ENCODE measurements at places on chromosomes 5 and 9.
A peak's percentile ranks its signal among the peaks of the same experiment; 100 is the strongest.

GRCh38 chr5:10485142-10485795 is 43.6 kb downstream of the ROPN1L start:
- no peak for DNase-seq

- no peak for DNase-seq
Measured at GRCh38 chr5:149453618-149454415, 74.7 kb upstream of the IL17B start.

DNA sequence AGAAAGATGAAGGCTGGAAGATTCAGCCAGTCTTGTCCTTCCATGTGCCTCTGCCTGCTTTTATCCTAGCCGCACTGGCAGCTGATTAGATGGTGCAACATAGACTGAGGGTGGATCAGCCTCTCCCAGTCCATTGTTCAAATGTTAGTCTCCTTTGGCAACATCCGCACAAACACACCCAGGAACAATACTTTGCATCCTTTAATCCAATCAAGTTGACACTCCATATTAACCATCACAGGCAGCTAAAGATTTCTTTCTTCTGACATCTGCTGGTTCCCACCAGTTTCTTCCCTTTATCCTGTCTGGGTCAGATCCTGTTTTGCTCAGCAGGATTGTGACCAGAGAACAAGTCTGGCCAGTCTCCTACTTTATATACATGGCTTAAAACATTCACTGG is 276.5 kb upstream of the TYRP1 start:
- DNase-seq, result no peak

DNA sequence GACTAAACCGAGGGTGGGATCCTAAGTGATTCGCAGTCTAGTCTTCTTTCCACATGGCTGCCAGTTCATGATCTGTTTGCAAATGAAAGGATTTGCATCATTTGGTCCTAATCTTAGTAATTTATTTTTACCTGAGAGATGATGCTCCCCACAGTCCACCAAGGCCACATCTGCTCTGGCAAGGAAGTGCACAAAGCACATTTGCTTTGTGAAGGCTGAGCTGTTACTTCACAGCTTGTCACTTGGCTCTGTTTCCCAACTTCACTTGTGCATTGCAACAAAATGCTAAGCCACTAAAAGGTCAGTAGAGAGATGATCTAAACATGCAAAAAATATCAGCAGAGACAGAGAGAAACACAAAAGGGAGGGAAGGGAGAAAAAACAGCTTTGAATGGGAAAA is 128.5 kb upstream of the VLDLR start:
- no peak for DNase-seq

DNA sequence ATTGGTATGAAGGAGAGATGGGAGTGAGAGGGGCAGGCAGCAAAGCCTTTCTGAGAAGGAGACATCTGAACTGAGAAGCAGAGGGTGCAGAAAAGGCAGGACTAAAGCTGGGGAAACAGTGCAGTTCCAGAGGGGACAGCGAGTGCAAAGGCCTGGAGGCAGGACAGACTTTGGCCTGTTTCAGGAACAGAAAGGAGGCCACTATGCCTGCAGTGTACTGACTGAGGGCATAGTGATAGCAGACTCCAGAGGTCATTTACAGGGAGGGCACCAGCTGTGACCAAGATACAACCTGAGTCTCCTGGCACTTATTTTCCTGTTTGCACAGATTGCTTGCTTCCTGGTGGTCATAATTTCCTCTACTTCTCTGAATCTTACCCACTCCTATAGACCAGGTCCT is 29.6 kb downstream of the SPARC start:
- no peak for DNase-seq

DNA sequence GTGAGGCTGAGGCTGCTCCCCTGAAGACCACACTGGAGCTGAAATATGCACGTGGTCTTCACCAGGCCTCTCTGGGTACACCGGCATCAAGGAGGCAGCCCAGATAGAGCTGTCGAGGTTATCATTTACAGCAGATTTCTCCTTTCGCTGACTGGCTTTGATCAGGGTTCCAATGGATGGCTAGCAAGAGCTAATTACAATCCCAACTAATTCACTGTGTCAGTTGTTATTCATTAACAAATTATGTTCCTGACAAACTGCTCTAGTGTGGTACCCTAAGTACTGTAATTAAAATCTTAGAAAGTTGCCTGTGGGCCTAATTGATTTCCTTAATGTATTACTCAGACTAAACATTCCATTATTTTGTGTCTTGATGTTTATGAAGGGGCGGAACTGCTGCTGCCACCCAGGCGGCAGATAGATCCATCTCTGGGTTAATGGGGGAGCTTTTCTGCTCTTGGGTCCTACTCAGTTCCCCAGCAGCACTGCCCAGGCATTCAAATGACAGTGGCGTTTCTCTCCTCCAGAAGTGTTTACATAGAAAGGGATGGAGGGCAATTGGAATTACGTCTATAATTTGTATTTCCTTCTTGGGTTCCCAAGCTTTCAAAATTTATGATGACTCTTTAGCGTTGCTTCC is 71.7 kb upstream of the RAD23B start:
- no peak for DNase-seq

DNA sequence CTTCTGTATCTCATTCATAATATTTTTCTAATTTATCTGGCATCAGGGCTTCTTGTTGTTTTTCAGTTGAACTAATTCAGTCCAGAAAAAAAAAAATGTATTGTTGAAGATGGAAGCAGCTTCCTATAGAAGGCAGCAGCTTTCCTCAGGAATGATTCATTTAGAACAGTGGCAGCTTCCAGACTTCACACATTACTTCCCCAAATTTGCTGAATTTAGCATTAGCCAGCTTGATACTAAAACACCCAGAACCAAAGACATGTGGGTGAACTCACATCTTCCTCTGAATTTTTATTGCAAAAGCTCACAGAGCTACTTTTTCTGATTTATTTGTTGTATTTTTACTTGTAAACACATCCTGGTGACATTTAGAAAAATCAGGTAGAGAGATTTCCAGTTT is 53.8 kb downstream of the HCN1 start:
- no peak for DNase-seq

GRCh38 chr9:93058355-93059010 is at the start of gene SUSD3:
SUSD3 (plus strand) TSS chr9:93058701; CDS start chr9:93058743, 42 bp downstream.
- peak; percentile 23 for DNase-seq

DNA sequence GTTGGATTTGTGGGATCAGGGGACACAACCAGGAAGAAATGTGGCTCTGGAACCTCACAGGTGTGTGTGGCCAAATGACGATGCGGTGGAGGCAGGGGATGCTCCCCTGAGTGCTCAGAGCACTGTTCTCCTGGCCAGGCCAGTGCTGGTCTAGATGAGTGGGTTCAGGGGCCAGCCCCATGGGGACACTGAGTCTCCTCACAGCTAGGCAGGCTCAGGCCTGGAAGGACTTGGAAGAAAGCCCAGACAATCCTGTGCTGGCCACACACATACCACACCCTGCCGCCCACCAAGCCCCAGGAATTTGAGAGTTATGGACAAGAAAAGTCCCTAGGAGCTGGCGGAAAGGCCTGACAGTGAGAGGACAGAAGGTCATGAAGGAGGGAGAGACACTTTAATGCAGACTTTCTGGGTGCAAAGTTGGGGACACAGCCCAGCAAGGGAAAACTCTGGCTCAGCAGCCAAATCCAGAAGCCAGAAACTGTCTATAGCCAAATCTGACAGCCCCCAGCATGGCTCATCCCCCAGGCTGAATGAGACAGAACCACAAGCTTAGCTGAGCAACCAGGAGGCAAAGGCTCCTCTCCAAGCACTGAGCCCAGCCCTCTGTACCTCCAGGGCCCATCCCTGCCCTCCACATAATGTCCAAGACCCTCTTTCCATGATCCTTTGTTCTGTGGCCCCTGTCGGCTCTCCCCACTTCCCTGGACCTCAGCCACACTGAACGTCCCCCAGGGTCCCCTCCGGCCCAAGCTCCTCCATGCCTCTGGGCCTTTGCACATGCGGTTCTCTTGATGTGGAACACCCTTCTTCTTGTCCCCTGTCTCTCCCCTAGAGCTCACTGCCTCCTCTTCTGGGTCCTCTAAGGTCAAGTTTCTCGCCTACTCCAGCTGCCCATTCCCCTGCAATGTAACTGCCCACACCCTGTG is 22.4 kb downstream of the LHX6 start:
- DNase-seq, result no peak

- no peak for DNase-seq
Measured at GRCh38 chr5:171299228-171299627, 9.8 kb upstream of the TLX3 start.

- no peak for DNase-seq
Measured at GRCh38 chr5:8813180-8813579, 732.7 kb downstream of the SEMA5A start.

- DNase-seq, result no peak
Measured at GRCh38 chr9:92721548-92721947, 43.1 kb downstream of the BICD2 start.

DNA sequence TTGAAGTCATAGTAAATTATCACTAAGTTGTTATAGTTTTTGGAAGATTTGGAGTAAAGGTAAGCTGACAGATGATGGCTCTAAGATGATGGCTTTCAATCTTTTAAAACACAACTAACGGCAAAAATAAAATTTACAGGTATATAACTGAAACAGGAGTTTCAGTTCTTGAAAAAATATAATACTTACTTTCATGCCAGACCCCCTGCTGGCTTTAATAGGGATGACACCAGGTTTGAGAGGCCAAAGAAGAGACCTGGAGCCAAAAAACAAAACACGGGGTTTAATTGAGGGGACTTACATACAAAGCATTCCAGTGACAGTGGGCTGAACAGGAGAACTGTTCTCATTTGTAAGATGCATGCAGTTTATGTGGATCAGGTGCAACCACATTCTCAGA is 301.7 kb upstream of the PCSK5 start:
- no peak for DNase-seq

DNA sequence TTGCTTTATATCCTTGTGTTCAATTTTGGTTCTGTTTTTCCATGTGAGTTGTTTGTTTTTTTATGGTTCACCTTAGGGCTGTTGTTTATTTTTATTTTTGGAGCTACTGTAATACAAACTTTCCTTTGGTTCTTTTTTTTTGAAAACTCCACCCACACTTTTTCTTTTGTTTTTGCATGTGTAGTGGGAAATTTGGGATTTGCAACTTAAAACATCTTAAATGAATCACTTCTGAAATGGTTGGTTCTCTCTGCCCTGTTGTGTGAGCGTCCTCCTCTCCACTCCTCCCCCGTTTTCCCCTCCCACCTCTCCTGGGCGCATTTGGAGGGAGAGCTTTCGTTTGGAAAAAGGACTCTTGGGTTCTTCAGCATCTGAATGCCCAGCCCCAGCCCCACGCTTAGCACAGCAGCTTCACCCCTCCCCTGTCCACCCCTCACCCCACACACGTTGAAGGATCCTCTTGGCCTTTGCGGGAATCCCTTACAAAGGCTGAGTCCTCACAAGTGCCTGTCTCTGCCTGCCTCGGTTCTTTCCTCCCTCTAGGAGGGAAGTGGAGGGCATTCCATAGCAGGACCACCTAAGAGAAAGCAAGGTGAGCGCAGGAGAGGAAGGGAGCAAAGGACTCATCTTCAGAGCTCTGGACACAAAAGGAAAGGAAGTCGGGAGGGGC is 67.2 kb downstream of the DMRT1 start:
- DNase-seq, result no peak

DNA sequence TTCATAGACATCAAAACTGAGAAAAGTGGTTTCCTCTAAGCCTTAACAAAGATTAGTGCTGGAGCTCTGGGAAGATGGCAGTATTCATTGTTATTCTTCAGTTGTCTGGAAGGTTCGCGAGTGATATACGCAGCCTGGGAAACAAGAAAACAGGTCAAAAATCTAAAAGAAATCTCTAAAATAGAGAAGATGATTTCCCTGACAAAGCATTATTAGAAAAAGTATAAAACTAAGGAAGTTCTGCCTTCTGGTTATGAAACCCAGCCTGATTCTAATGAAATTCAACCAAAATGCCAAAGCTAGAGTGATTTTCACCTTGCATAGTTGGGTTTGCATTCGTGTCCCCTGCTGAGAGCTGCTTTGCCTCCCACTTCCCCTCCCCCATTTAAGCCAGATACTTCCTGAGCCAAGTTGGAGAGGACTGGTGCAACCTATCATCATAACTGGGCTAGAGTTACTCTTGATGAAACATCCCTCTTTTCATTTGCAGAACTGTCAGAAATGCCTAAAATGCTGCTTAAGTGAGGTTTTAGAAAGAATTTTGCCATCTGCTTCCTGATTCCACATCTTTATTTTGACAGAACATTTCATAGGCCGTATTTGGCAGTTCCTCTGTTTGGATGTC is 48.4 kb downstream of the NDFIP1 start:
- DNase-seq, result no peak

GRCh38 chr5:96093340-96093739 is 131.7 kb upstream of the ELL2 start:
- no peak for DNase-seq

- DNase-seq, result no peak
Measured at GRCh38 chr5:31758803-31759425, 120.0 kb downstream of the PDZD2 start.

- no peak for DNase-seq
Measured at GRCh38 chr5:76351577-76351976, 51.5 kb upstream of the IQGAP2 start.

DNA sequence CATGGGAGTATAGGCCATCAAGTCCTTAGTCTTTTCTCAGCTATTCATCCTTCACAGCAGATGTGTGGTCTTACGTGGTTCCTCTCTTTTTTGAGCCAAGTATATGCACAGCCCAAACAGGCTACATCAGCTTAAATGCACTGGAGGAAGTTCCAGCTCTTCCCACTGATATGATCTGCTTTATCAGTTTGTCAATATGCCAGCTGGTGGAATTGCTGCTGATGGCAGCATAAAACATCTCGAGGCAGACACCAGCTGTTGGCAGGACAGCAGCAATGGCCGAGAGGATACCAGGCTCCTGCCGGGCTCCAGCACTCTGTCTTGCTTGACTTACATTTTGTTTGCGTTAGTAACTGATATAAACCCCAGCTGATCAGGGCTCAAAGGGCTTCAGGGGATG is 143.4 kb downstream of the TENT4A start:
- no peak for DNase-seq

GRCh38 chr9:134939080-134939733 is 21.5 kb upstream of the FCN1 start:
- DNase-seq, result no peak

DNA sequence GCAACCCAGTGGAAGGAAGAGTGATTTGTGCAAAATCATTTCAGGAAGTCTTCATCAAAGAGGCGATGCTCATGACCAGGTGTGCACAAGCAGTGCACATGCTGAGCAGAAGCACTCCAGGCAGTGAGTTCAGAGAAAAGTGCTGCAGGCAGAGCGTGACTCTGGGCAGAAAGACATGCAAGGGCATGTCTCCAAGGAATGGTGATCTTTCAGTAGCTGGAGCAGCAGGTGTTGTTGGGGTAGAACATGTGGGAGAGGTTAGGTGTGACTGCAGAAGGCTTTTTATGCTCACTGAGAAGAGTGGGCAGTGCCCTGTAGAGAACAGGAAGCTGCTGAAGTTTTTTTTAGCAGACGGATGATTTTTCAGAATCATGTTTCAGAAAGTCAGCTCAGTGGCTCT is 545.4 kb upstream of the TLE4 start:
- no peak for DNase-seq

DNA sequence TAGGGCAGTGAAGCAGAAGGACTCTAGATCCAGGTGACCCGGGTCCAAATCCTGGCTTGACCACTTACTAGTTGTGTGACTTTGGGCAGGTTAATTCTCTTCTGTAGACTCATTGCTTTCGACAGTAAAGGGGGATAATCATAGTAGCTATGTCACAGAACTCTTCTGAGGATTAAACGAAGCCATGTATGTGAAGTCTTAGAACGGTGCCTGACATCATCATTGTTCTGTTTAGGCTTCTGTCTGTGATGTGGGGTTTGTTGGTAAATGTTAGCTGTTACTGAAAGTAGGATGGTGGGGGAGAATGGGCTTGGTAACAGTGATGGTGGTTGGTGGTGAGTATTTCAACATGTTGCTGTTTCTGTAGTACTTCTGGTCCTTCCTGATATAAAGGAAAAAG is 73.7 kb downstream of the MAP1B start:
- no peak for DNase-seq

- no peak for DNase-seq
Measured at GRCh38 chr5:54278036-54278830, 32.1 kb downstream of the ARL15 start.
